ENCODE measurements at places on chromosomes 16 and 17.

DNA sequence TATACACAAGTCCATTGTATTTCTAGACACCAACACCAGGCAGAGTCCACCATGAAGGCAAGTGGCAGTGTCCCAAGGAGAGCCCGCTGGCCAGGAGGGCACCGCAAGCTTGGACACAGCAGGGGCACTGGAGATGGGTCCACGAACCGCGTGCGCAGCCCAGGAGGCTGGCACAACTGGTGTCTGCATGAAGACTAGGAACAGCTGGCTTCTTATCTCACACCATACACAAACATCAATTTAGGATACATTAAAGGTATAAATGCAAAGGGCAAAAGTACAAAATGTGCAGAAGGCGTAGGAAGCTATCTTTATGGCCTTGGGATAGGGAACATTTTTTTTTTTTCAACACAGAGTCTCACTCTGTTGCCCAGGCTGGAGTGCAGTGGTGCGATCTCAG, 52.4 kb downstream of the ANKRD11 start:
- no peak for DNase-seq

GRCh38 chr17:55433629-55434422, 12.2 kb upstream of the MMD start:
- no peak for DNase-seq

DNA sequence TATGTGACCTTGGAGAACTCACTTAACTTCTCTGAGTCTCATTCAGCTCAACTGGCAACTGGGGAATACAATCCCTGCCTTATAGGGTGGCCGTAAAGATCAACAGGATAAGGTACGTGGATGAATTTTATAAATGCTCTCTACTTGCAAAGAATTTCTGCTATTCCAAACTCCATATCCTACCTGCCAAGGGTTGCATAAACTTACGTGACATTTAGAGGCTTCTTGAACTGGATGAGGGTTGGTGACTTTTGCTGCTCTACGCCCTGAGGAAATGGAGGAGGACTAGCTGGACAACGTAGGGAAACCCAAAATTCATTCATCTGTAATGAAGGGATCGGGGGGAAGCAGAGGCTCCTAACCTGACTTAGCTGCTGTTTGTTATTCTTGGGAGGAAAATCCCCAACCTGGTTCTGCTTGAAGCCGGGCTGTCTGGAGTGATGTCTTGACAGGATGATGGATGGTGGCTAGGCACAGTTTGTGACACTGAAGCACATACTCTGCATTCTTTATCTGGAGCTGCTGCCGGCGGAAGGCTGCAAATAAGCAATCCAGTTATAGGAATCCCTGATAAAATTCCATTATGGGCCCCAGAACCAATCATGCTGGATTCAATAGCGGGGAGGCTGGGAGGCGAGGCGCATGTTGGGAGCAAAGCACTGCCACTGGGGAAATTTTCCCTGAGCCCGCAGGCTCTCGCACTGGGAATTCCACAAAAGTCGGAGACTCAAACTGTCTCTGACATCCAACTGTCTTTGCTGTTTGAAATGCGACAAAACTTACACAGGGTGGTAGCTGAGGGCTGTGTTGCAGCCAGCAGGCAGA, 94.7 kb upstream of the SDK2 start:
- DNase-seq = no peak

DNA sequence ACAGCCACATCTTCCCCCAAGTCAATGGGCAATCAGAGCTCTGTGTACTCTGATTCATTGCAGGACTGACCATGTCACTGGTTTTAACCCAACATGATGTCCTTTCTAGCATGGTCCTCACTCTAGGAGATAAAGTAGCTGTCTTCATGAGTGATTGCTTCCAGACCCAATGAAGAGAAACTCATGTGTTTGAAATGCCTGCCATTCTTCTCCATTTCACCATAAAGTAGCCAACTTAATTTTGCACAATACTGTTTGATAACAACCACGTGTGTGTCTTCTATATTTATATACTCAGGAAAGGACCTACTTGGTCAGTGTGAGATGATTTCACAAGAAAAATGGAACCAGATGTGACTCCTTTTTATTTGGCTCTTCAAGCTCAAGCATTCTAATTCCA, 172.5 kb downstream of the AXIN2 start:
- DNase-seq = no peak

DNA sequence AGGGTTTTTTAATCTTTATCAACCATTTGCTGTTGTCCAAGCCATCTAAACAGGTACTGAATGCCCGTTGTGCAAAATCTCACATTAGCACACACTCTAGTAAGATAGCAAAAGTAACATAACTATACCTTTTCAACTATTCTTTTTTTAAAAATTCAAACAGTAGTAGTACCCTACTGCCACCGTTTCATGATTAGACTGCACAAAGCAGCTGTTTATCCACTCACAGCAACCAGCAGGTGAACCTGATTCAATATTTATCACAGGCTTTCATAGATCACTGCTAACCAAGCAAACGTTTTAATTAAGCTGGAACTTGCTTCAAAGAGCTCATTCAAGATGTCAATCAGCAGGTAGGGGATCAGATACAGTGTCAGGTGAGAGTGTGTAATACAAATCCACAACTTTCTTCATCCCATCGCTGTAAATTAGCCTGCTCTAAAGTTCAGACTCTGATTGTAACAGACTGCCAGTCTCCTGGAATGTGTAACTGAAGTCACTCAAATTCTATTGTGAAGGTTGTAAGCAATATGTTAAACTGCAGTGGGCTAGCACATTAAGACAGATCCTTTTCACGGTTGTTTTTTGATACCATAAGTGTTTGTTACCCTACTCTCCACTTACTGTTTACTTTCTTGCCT, 47.3 kb downstream of the BRIP1 start:
- DNase-seq = no peak

All from GM12864 (cell line).